ENCODE measurements at places on chromosomes 11 and 22.

DNA sequence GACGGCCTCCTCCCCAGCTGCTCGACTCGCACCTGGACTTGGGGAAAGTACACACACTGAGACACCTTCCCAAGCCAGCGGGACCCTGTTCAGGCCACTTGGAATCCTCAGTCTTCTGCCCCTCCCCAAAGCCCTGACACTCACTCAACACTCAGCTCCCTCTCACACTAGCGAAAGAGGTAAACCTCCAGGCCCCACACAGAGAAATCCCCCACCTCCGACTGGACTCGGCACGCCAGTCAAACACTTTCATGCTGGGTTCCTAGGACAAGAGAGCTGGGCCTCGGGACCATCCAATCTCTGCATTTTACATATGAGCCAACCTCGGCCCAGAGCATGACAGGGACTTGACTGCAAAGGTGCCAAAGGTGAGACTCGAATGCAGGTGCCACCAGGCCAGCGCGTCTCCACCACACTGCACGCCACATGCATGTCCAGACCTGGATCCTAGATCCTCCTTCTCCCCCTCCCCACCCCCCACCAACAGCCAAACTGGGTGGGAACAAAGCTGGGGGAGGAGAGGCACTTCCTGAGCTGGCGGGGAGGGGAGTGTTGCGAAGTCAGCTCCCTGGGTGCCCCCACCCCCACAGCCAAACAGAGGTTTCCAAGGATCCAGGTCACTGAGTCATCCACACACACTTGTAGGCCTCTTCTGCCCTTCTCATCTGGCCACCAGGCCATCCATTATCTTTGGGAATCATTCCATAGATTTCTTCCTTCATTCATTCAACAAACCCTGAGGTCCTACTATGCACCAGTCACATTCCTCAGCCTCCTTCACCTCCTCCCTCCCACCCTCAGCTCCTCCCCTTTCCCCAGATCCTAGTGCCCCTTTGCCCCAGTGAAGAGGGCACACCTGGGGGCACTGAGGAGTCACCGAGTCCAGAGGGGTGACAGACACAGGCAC, 10.7 kb upstream of the CD5 start:
- peak; percentile 23 for DNase-seq

DNA sequence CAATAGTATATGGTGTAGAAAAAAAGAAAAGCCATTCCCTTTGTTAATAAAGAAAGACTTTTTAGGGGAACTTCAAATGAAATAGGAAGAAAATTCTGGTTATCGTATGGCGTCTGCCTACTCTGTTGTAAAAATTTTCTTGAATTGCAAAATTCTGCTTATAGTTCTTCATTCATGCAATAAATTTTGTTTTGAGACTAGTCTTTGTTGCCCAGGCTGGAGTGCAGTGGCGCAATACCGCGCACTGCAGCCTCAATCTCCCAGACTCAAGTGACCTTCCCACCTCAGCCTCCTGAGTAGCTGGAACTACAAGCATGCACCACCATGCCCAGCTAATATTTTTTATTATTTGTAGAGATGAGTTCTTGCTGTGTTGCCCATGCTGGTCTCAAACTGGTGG, 5.8 kb downstream of the DDIAS start:
- DNase-seq, result peak; percentile 79

DNA sequence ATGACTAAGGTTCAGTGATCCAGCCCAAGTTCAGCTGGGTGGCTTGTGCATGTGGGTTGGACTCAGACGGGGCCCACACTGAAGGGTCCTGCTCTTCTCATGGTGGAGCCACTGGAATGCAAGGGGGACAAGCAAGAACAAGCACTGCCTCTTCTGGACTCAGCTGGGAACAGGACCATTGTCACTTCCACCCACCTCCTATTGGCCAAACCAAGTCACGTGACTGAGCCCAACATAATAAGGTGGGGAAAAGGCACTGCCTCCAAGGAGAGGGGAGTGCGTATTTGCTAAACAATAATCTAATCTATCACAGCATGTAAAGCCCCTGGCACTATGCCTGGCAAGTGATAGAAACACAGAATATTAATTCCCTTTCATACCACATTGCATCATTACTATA, 87.1 kb downstream of the CHST1 start:
- no peak for DNase-seq

- no peak for DNase-seq
Measured at GRCh38 chr11:109940816-109941215, 152.4 kb upstream of the ZC3H12C start.

DNA sequence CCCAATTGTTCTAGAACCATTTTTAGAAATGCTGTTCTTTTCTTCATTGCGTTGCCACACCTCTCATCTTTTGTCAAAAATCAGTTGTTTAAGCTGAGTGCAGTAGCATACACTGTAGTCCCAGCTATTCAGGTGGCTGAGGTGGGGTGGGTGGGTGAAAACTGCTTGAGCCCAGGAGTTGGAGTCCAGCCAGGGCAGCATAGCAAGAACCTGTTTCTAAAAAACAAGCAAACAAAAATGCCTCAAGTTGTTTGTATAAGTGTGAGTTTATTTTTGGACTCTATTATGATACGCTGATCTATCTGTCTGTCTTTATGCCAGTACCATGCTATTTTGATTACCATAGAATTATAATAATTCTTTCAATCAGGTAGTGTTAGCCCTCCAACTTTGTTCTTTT, 62.5 kb upstream of the RRM1 start:
- no peak for DNase-seq

DNA sequence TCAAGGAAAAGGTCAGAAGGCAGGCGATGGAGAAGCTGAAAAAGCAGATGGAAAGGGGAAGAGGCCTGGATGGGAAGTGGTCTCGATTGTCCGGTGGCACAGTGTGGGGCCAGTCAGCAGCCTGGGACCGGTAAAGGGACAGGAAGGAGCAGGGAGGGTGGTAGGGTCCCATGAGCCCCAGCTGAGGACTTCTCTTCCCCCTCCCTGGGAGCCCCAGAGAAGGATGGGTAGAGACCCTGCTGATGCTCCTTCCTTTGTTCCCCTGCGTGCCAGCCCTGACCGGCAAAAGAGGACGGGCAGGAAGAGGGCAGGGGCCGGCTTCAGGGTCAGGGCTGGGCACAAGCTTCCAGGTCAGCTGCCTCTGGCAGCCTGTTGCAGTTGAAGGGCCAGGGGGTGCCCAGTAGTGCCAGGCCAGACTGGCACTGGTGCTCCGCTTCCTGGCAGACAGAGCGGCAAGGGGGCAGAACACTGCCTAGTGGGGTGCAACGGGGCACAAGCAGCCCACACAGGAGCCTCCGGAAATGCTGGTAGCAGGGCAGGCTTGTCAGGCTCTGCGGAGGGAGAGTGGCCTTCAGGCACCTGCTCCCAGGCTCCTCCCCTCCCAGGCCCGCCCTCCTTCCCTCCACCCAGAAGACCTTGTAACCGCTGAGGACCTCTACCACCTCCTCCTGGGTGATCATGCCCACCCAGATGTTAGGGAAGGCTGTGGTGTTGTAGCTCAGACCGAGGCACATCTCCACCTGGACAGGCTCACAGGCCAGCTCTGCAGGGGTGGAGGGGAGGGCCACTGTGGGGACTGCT, 739 bp upstream of the C1QTNF5 start:
- peak; percentile 65 for DNase-seq

DNA sequence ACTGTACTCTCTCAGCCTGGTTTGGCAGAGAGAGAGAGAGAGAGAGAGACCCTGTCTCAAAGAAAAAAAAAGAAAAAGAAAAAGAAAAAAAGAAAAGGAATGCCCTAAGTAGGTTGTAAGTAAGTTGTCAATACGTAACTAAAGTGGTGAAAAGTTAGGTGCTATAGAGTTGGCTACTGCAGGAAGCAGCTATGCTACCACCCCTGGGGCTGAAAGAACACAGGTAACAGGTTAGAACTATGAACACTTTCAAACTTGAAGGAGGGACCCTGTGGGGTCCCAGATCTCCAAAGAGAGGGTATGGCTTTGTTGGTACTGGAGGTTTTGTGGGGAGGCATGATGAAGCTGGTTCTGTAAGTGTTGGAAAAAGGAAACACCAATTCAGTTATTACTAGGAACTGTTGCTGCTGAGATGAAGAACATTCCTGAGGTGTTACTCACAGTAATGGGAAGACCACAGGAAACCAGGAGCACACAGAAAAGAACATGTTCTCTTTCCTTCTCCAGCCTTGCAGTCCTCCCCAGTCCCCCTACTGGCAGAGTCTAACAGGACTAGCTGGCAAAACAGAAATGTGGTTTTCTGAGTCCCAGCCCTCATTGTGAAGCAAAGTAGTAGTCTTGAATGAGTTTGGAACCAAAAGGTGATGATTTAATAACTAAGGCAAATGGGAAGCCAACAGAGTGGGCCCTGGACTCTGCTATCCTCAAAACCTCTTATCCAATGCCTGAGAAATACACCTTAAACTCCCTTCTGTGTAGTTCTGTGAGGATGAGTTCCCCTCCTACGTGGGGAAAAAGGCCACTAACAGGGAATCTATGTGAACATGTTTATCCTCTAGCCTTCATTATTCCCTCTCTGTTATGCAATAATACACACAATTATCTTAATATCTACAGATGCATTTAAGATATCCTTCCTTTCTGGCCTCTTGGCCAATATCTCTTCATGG, 427.0 kb upstream of the DDI1 start:
- DNase-seq, result no peak

DNA sequence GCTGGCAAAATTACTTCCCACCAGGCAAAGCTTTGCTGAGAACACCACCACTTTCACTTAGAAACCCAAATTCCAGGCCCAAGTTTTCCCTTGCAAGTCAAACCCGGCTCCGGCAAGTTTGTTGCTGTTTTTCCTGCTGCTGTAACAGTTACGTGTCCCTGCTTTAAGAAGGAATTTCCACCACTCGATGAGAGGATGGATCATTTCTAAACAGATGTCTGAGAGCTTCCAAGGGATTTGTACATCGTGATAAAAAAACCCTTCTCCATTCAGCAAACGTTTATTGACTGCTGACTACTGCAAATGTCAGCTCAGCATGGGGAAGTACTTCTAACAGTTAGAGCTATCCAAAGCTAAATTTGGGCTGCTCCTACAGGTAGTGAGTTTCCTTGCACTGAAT, 19.7 kb downstream of the P2RX3 start:
- peak; percentile 60 for DNase-seq

DNA sequence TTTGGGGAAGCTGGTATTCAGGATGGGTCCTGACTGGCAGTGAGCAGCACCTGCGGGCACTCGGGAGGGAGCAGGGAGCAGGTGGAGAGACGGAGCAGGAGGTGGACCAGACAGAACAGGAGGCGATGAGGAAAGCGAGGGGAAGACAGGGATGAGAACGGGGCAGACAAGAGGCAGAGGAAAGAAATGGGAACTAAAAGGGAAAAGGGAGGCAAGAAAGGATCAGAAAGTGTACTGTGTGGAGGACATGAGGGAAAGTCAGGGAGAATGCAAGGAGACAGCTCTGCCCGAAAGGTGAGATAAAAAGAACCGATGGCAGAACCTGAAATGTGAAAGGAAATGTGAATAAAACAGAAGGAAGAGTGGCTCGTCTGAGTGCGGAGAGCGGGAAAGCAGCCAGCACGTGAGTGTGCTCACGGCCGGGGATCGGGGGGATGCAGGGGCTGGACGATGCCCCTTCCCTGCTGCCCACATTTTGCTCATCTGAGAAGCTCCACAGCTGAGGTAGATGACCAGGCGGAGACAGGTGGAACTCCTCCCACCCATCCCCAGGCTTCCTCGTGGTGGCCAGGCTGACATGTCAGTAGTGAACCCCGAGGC, 494.4 kb upstream of the B3GAT1 start:
- DNase-seq, result no peak

GRCh38 chr11:64637334-64638017, 46.5 kb downstream of the SLC22A12 start:
- DNase-seq, result no peak

DNA sequence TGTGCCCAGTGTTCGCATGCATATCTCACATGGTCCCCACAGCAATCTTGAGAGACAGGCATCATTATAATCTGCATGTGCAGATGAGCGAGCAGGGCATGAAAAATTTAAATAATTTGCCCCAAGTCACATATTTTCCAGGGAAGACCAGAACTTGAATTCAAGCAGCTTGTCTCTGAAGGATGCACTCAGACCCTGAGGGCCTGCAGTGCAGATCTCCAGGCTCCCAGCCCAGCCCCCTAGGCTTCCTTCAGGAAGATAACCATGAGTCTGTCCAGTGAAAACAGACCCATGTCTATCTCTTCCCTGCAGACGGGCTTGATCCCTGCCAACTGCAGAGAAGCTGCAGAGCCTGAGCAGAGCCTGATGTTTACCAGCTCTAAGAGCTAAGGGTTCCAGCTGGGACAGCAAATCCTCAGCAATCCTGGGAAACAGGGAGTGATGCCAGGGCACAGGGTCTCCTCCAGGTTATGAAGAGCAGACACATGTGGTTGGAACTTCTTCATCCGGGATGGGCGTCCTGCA, 55.1 kb downstream of the NAV2 start:
- DNase-seq, result no peak

- no peak for DNase-seq
Measured at GRCh38 chr11:125347261-125347585, 148.8 kb downstream of the FEZ1 start.

- no peak for DNase-seq
Measured at GRCh38 chr11:134949121-134950090, 537.4 kb upstream of the B3GAT1 start.

GRCh38 chr11:97033178-97033577, 643.4 kb downstream of the JRKL start:
- no peak for DNase-seq

DNA sequence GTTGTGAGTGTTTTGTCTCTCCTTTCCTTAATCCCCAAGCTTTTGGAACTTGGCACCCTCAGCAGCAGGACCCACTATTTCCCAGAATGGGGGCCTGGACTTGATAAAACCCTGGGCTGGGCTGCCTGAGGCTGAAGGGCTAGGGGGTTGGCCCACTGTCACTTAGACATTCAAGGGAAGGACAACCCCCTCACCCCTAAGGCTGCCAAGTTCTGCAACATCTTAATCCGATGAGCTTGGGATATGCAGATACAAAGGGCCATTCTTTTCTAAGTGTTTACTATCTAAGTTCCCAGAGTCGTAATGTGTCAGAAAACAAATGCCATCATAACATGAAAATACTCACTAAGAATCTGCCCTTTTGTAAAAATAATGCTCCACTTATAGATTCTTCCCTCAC, 42.9 kb downstream of the IRAG1 start:
- no peak for DNase-seq

DNA sequence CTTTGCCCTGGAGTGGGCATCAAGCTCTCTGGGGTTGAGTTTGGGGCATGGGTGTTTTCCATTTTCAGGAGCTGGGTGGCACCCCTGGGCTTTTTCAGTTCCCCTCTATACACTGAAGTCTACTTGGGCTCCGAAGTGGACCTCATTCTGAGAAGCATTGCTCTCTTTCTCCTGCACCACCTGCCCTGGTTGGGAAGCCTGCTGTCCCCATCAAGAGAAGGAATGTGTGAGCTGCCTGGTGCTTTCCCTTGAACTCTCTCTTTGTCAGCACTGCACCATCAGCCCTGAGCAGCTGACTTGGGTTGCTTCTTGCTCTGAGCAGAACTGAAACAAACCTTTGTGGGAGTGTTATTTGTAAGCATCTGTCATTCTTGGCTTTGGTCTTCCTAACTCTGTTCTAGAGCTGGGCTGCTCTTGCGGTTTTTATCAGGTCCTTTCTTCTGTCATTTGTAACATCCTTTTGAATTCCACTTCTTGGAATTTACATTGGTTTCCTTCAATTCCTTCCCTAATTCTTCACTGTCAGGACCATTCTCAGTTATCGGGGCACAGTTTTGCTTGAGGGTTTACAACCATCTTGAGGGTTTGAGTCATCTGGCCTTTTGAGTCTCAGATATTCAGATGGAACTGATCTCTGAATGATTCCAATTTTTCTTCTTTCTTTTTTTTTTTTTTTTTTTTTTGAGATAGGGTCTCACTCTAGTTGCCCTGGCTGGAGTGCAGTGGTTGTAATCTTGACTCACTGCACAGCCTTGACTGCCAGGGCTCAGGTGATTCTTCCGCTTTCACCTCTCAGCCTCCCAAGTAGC, 20.5 kb downstream of the UBE2L3 start:
- peak; percentile 71 for DNase-seq

Data from suppressor macrophage (primary cell).